Parietal lobe (tissue), 2 donors: ENCODE measurements at places on chromosomes 2 and 18. TPM values are rescaled to one million over a fixed set of nuclear protein-coding genes. Genes with fewer than 3 reads are reported as not detected.

B3GNT7 gene
- 1.3 TPM for total RNA-seq

POMC gene
- total RNA-seq, result 2.8 TPM

DQX1 gene
- not detected for total RNA-seq

ATP8B1 gene
- total RNA-seq, result 3.1 TPM

GPBAR1 gene
- total RNA-seq, result not detected

CCDC148 gene
- total RNA-seq, result 15.7 TPM

RAB12 gene
- 88.3 TPM for total RNA-seq

TMEM185B gene
- total RNA-seq, result 20.0 TPM

EGR4 gene
- not detected for total RNA-seq

KCNG2 gene
- 0.31 TPM for total RNA-seq

CGREF1 gene
- total RNA-seq, result 29.1 TPM

PLGLB2 gene
- total RNA-seq, result 5.9 TPM

PROC gene
- total RNA-seq, result not detected

DLX2 gene
- 9.4 TPM for total RNA-seq

PROKR1 gene
- 2.8 TPM for total RNA-seq

DTYMK gene
- total RNA-seq, result 14.1 TPM

SLC14A1 gene
- total RNA-seq, result 0.94 TPM

VWC2L gene
- 7.8 TPM for total RNA-seq

SKOR2 gene
- total RNA-seq, result not detected

LDLRAD4 gene
- total RNA-seq, result 299 TPM

IMP4 gene
- 45.4 TPM for total RNA-seq

HTR2B gene
- total RNA-seq, result 0.31 TPM

MERTK gene
- total RNA-seq, result 5.9 TPM

SPC25 gene
- total RNA-seq, result 5.9 TPM

CAPN14 gene
- total RNA-seq, result 4.1 TPM

SPR gene
- total RNA-seq, result 1.3 TPM

ABCG8 gene
- total RNA-seq, result 0.31 TPM

ITGA4 gene
- total RNA-seq, result 9.4 TPM

COPS8 gene
- 136 TPM for total RNA-seq

MRO gene
- 0.31 TPM for total RNA-seq

LBH gene
- 61.7 TPM for total RNA-seq
